ENCODE measurements at places on chromosomes 2 and 18.

DNA sequence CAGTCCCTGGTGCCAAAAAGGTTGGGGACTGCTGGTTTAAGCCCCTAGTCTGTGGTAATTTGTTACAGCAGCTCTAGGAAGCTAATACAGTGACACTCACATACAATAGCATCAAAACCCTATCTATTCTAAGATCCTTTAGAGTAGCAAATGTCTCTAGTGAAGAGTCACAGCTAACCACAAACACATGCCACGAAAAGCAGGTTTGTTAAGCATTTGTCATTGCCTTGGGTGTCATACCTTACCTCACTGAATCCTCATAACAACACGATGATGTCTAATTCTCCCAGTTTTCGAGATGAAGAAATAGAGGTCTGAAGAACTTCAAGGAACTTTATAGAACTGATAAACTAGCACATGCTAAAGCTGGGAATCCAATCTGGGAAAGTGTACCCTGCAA, 29.6 kb upstream of the RNF152 start:
- DNase-seq = no peak

DNA sequence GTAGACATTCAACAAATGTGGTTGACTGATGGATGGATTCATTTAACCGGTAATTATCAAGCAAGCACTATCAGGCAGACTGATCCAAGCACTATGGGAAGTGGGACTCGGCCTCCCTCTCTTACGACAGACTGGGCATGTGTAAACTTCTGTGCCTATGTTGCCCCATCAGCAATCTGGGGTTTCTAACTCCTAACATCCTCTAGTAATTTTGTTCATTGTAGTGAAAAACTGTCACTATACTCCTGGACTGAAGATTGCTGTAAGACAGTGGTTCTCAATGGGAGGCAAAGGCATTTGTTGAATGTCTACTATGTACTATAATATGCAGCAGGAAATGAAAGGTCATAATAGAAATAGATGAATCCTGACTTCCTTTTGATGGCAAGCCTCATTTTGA, 51.2 kb upstream of the CREB1 start:
- no peak for DNase-seq

- no peak for DNase-seq
Observed at GRCh38 chr18:63071701-63072141, 247.8 kb downstream of the BCL2 start.

- DNase-seq = no peak
Observed at GRCh38 chr2:41926614-41927580, 120.9 kb upstream of the PKDCC start.

DNA sequence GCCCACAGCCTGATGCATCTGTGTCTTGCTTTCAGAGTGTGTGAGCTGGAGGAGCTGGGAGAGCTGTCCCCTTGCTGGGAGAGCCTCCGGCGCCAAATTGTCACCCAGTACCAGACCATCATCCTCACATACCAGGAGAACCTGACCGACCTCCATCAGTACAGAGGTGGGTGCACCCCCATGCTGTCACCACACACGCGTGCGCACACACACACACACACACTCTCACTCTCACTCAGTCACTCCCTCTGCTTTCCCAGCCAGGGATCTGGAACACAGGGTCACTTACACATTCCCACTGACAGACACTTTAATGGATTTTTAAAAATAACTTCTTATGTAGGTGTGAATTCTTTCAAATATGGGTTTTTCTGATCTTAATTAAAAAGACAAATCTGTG, 64.5 kb downstream of the COA5 start:
- DNase-seq = no peak

DNA sequence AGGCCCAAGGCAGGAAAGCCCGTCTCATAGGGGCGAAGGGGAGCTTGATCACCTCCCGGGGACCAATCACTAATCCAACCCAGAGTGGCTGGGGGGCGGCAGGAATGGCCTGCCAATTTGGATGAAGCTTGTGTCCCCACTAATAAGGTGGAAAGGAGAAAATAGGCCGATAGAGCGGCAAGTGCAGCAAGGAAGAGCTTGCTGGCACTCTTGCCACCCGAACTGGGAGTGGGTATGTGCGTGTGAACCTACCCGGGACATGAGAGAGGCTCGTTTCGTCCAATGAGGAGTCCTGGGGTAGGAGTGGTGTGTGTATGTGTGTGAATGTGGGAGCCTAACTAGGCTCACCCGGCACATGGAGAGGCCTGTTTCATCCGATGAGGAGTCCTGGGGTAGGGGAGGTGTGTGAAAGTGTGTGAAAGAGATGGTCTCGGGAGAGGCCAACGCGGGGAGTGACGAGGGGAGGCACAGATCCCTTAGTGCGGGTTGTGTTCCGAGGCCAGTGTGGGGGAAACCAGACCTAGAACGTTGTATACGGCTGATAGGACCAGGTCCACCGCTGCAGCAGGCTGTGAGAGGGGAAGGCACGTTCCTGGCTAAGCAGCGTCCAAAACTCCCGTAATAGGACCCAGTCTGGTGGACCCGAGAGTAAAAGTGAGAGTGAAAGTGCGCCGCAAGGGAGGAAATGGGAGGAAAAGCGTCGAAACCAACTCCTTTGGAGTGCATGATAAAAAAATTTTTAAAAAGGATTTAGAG, 47.1 kb upstream of the SELENOI start:
- DNase-seq = no peak

DNA sequence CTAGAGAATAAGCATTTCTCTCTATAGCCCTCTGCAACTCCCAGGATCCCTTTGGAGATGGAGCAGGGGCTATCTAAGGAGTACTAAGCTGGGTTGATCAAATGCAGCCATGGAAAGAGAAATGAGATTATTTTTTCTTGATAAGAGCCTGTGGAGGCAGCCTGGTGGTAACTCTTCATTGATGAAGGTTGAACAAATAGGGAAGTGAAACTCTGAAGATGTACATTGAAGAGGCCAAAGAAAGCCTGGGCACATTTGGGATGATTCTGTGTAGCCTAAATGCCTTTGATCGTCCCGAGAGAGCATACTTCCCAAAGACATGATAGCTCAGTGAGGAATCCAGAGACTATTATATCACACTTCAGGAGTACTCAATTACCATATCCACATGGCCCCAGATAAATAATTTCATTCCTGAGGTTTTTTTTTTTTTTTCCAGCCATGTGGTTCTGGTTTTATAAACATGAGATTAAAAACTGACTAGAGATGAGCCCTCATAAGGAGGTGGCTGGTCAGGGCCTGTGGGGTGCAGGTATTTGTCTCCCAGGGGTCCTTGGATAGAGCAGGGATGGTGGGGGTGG, 192.5 kb downstream of the TPGS2 start:
- no peak for DNase-seq

- DNase-seq = peak; percentile 40
Observed at GRCh38 chr2:115165529-115166109, 723.2 kb downstream of the DPP10 start.

GRCh38 chr2:28435814-28436351, 43.2 kb downstream of the FOSL2 start:
- DNase-seq = no peak

- DNase-seq = no peak
Observed at GRCh38 chr2:172647439-172647838, 88.2 kb upstream of the RAPGEF4 start.

DNA sequence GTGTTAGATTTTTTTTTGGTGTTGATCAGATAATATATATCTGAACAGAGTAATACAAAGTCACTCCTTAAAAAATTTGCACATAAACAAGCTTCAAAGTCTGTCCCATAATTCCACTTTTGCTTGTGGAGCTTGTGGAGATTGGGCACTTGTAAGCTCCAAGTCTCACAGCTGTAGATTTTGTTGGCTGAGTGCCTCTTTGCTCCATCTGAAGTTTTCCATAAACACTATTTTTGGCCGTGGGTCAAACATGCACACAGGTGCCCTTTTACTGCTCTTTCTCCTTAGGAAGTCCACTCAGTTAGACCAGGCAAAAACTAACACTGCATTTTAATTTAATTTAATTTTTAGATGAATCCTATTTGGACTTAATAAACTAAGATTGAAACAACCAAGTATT, 3.6 kb upstream of the KCNJ13 start:
- no peak for DNase-seq

- DNase-seq = no peak
Observed at GRCh38 chr2:72104821-72105588, 42.7 kb downstream of the CYP26B1 start.

DNA sequence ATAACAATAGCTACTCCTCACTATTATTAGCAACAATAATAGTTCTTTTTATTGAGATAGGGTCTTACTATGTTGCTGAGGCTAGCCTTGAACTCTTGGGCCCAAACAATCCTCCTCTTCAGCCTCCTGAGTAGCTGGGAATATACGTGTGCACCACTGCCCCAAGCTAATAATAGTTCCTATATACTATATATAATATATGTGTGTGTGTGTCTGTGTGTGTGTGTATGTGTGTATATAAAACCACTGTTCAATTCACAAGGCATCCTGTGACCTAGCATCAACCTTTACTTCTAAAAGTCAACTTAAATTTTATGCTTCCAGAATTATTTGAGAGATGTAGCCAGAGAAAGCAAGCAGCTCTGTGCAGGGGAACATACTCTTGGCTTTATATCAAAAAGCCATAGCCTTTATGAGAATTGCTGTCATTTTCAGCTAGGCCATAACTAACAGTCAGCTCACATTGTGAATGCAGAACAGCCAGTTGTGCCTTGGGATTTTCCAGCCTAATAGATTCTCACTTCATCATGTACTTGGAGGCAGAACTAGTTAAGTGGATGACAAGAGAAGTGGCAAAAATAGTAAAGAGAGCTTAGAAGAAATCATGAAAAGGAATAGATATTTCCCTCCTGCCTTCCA, 665.5 kb downstream of the NYAP2 start:
- DNase-seq = no peak

- DNase-seq = no peak
Observed at GRCh38 chr18:31892936-31893335, 50.0 kb downstream of the TRAPPC8 start.

DNA sequence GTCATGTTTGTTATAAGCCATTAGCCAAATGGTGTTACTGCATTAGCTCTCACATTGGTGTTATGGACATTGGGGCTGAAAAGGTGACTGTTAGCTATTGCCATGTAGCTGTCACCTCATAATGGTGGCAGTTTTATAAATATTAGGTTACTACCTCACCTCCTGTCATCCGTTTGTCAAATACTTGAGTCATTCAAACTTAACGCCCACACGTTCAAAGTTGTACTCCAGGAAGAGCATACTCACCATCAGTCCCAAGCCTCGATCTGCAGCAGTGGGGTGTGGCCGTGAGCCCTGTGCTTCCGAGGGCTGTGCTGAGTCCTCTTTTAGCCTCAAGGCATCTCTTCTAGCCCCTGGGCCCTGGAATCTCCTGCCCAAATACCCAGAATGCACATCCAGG, 87.3 kb downstream of the PDK1 start:
- DNase-seq = peak; percentile 16

GRCh38 chr2:227436436-227437174, 35.4 kb upstream of the AGFG1 start:
- DNase-seq = no peak

DNA sequence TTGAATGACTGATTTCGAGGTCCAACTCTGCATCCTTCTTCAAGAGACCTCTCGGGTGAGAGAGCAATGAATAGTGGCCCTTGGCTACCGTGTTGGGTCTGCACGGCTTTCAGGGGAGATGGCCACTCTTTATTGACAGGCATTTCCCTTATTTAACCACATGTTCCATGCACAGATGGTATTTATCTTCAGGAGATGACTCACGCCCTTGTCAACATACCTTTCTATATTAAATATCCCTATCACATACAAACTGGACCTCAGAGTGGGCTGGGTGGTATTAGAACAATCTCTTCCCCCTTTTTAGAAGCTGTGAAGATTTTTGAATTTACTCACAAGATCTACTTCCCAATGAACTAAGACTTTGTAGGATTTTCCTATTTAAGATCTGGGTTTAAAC, 109.6 kb upstream of the CDC42EP3 start:
- DNase-seq = peak; percentile 58

DNA sequence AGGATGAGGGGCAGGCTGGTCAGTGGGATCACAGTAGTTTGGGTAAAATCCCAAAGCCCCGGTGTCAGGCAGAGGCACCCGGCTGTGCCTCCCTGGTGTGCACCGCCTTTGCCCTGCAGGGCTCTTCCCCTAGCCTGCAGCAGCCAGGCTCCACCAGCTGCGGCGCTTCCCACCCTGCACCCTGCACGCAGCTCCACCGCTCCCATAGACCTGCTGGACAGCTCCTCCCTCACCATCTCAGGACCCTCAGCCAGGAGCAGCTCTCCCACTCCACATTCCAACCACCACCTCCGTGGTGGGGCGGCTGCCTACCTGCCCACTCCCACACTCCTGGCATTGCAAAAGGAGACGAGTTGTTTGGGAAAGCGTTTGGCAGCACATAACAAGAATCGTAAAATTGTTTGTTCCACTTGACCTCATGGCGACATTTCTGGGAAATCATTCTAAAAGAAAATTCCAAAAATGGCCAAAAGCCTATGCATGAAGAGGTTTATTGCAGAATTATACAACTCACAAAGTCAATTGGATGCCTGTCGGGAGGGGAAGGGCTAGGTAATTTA, 287.4 kb upstream of the HDAC4 start:
- DNase-seq = peak; percentile 50

- DNase-seq = peak; percentile 59
Observed at GRCh38 chr2:137838255-137839092, 125.8 kb upstream of the HNMT start.

All from urothelium cell line (cell line).